Islet precursor cell (in vitro differentiated cells): ENCODE measurements at places on chromosomes 13 and 19.

GRCh38 chr19:43595605-43595998, 332 bp downstream of the IRGQ start:
- no peak for DNase-seq

DNA sequence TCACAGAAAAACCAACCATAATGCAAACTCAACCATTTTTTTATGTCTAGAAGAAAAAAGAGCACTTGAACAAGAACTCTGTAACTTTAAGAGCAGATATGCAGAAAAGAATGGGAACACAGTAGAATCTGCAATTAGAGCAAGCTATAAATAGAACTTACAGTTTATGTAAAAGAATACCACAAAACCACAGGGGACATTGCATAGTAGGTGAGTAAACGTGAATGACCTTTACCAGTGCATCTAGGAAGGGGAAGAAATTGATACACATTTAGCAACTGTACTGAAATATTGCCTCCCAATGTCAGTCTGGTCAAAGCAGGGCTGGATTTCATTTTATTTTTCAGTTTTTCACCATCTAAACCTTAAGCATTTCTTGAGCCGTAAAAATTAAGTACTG, 242.2 kb upstream of the EDNRB start:
- DNase-seq = no peak

DNA sequence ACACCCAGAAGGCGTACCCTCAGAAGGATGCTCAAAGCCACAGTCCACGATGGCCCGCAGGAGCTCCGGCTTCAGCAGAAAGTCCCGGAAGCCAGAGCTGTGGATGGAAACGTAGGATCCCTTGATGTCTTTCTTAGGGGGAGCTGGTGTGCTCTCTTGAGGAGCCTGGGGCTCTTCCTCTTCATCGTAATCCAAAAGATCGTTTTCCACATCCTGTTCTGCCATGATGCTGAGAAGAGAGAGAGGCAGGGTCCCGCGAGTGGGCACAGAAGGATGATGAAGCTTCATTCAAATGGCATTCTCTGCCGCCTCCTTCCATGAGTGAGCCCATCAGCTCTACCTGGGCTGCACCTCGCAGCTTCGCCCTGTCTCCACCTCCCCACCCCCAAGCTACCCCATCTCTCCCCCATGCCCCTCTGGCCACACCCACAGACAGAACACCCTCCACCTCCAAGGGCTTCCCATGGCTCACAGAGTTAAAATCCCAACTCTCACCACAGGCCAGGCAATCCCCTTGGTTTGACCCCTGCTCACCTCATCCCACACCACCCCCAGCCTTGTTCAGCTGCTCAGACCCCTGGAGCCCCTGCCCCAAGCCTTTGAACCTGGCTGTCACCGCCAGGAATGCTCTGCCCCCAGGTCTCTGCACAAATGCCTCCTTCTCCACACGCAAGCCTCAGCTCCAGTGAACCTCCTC, 6.0 kb downstream of the DDX39A start:
- no peak for DNase-seq

- no peak for DNase-seq
These were observed 43.2 kb downstream of the RCBTB2 start for GRCh38 chr13:48489666-48490065.

- DNase-seq = no peak
These were observed 6.6 kb upstream of the MCF2L start for GRCh38 chr13:112962396-112962795.

GRCh38 chr19:4774136-4774535, 17.4 kb upstream of the FEM1A start:
- no peak for DNase-seq

DNA sequence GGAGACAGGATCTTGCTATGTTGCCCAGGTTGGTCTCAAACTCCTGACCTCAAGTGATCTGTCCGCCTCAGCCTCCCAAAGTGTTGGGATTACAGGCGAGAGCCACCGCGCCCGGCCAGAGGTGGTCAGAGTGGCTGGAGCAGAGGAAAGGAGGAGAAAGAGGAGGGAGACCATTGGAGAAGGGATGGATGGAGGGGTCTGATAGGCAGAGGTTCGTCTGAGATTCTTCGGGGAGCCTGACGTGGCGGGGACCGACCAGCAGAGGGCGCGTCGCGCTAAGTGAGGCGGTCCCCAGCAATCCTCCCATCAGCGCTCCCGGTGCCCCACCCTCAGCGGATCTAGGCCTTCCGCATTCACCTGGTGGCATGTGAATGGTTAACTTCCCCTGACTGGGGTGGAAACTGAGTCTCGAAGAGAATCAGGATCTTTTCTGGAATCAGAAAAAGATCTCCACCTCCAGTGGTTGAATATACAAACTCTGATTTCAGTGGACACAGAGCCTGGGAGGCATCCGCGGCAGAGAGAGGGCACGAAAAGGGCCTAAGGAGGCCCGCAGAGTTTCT, 8.8 kb downstream of the GTPBP3 start:
- peak; percentile 80 for DNase-seq

- no peak for DNase-seq
These were observed 23.9 kb upstream of the URAD start for GRCh38 chr13:28012383-28012782.

- no peak for DNase-seq
These were observed 2.2 kb downstream of the SPTBN4 start for GRCh38 chr19:40469011-40469410.

GRCh38 chr13:86909318-86909717, 761.9 kb upstream of the SLITRK5 start:
- DNase-seq = no peak

- DNase-seq = peak; percentile 98
These were observed 26.3 kb downstream of the DCAF15 start for GRCh38 chr19:13978351-13979243.

GRCh38 chr13:22487932-22488331, 692.8 kb upstream of the SGCG start:
- no peak for DNase-seq

- DNase-seq = no peak
These were observed 84.4 kb downstream of the FAM216B start for GRCh38 chr13:42865768-42866102.

DNA sequence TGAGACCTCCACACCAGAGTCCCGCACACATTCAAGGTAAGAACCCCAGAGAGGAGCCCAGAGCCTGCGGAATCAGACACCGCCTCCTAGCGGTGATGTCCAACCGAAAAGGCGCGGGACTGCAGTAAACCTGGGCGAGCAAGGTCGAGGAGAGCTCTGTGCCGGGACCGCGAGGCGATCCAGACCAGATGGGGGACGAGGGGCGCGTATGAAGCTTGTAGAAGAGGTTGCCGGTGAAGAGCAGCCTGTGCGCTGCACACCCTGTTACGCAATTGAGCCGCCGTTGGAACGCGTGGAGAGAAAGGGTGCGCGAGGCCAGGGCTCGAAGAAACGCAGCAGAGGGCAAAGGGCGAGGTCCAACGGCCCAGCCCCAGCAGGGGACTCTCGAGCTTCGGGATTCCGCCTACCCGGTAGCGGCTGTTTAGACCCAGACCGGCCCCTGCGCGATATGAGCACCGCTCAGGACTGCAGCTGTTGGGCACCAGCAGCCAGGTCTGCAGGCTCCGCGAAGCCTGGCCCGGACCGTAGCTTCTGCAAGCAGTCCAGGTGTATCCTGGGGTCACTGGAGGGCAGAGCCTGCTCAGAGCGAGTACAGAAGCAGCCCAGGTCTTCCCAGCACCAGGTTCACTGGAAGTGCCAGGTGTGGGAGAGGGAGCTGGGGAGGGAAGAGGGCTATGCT, 65.9 kb upstream of the ZNF599 start:
- peak; percentile 73 for DNase-seq

DNA sequence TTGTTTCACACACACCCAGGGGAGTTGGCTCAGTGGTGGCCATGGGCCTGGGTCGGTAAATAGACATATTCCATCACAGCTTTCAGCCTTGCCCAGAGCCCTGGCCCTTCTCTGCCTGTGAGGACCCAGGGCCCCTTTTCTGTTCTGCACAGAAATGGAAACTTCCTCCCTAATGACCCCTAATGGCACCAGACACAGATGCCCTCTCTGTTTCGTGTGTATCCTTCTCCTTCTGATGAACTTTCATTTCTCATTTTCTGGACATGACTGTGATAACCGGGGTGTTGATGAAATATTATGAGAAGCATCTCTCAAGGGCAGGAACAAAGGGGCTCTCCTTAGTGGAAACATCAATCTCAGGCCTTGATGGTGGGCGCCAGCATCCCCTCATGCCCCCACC, 12.8 kb downstream of the LILRA1 start:
- DNase-seq = no peak

DNA sequence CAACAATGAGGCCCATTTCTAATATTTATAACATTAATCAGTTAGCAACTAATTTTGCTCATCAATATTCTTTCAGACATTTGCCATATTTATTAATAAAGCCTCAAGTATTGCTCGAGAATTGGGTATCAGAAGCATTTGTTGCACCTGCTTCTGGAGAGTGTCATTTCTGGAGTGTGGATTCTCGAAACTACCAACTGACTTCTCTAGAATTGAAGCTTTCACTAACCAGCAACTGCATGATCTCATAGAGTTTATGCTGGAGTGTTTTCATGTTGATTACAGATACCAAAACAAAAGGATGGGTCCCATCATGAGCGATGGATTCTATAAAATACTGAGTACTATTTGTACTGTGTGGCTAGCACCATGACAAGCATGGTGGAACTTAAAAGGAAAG, 121.0 kb upstream of the SLC7A1 start:
- DNase-seq = no peak

- no peak for DNase-seq
These were observed 10.8 kb downstream of the XPO4 start for GRCh38 chr13:20891768-20892167.

GRCh38 chr19:42269478-42270345, 660 bp downstream of the CIC start:
- no peak for DNase-seq

- DNase-seq = no peak
These were observed 38.6 kb downstream of the TNFRSF19 start for GRCh38 chr13:23608701-23609413.

DNA sequence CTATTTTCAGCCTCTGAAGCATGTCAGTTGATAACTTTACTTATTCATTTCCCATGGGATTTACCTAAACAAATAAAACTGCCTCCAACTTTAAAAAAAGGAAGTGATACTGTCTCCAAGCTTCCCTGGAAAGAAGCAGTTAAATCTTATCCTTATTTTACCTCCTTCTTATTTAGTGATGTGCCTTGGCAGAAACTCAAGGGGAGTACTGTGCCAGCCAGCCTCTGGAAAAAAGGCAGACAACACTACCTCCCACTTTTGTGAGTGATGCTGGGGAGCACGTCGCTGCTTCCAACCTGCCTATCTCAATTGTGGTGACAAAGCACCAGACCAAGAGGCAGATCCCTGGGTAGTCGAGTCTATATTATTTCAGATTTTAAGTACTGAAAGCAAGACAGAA, 765.6 kb downstream of the DIAPH3 start:
- DNase-seq = no peak

GRCh38 chr13:32079587-32079986, 48.0 kb downstream of the FRY start:
- no peak for DNase-seq

DNA sequence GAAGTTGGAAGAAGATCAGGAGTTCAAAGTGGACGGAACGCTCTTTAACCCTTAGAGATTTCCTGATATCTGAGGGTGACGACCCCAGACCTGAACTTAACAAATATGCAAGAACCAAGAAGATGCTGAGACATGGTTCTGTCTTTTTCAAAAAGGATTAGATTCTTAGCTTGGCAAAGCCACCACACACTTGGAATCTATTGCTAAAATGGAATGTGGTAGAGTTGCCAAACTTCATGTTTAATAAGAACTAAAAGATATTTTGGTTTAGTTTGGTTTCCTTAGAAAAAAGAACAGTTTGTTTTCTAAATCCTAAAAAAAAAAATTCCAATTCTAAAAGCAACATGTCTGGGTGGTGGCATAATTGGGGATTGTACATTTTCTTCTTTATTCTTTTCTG, 29.5 kb downstream of the UNC13A start:
- DNase-seq = no peak

GRCh38 chr19:50565984-50566903, 2.0 kb downstream of the LRRC4B start:
- DNase-seq = peak; percentile 61

DNA sequence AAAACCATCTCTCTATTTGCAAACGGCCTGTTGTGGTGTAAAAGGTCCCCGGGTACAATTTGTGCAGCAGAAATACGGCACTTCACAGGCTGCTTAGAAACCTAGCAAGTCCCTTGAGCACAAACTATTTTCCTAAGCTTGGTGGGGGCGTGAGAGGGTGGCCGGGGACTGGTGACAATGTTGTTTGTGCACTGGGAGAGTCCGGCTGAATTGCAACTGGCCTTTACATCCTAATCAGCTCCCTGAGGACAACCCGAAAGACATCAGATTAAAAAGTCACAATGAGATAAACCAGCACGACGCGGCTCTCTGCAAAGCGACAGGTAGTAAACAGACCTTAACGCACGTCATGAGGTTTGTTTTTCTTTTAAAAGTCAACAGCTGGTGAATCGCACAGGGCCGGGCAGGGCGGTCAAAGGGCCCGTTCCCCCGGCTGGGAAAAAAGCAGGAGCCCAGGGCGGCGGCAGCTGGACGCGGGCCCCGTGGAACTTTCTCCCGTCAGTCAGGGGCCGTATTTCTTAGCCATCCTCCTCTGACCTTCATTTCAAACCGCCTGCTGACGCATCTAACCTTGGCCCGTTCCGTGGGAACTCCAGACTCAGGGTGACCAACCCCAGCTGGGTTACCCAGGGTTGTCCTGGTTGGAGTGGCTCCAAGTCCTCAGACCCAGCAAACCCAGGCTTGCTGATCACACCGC, 112.3 kb downstream of the GADD45B start:
- no peak for DNase-seq

DNA sequence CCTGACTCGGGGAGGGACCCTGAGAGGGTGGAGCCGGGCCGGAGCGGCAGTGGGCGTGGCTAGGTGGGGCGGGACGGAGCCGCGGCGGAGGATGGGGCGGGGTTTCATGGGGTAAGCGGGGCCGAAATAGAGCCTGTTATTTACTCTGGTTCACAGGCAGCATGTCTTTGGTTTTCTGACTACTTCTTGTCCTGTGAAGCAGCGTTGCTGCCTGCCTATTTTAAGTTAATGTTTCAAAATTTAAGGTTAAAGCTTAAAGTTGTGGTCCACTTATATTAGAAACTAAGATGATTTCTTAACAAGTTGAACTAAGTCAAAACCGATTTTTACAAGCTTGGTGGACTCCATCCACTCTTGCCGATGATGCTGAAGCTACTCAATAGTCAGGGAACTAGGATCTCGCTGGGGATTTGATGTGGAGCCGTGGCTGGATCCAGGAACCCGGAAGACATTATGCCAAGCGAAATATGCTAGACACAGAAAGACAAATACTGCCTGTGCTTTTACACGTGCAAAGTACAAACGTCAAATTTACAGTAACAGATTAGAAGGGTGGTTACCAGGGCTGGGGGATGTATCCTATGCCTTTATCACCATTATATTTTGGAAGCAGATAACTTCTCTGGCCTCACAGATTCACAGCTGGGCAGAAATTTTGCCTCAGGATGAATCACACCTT, 433 bp upstream of the ZNF616 start:
- no peak for DNase-seq

- no peak for DNase-seq
These were observed 20.0 kb downstream of the RAB20 start for GRCh38 chr13:110541526-110541920.

DNA sequence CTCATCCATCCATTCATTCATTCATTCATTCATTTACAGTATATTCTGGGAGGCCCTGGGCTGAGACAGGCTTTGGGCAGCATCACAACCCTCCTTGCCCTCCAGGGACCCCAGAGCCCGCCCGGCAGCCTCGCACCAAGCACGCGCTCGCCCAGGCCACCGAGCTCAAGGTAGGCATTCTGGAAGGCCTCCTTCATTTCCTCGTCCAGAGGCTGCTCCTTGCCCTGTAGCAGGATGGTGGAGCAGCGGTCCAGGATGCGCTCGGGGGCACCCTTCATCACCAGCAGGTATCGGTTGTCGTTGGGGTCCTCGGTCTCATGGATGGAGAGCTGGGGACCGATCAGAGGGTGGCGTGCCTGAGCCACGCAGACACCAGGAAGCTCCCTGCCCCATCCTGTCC, 15.6 kb downstream of the ATP1A3 start:
- no peak for DNase-seq
